ENCODE measurements at places on chromosomes 16 and 17. TPM values are rescaled to one million over a fixed set of nuclear protein-coding genes. Genes with fewer than 3 reads are reported as not detected.

GRCh38 chr16:59463776-59464175 is 729.7 kb upstream of the GOT2 start:
- no peak for DNase-seq

- DNase-seq, result no peak
These were observed 7.5 kb upstream of the RASD1 start for GRCh38 chr17:17503566-17504130.

DNA sequence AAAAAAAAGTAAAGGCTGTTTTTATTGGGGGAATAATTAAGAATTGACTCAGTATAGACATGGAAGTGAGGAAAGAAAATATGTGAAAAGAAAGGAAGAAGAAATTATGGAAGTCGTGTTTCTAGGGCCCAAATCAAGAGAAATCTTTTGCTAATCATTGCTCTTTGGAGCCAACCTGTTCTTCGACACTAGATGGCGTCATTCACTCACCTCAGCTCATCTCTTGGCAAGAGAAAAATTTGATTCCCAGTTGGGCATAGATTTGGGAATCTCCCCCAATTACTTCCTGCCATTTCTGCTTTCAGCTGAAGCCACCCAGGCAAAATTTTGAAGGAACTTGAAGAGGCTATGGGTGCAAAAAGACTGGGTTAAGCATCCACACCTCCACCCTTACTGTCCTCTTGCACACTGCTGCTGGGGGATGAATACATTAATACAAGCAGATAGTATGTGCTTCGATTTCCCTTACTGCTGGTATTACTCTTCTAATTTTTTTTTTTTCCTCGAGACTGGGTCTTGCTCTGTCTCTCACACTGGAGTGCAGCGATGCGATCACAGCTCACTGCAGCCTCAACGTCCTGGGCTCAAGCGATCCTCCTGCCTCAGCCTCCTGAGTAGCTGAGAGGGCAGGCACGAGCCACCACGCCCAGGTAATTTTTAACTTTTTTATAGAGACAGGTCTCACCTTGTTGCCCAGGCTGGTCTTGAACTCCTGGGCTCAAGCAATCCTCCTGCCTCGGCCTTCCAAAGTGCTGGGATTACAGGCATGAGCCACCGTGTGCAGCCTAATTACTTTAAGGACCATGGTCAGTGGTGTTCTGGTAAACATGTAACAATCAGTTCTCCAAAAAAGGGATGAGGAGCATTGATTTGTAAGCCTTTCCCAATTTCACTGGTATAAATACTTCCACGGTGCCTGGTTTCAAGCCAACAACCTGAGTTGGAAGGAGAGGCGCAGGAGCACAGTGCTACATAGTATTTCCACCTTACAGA is 13.5 kb downstream of the PSMD7 start:
- DNase-seq, result no peak

C16orf54 gene
- total RNA-seq, result 3.4 TPM

GRCh38 chr17:35817196-35817595 is 7.9 kb downstream of the TAF15 start:
- DNase-seq, result no peak

DNA sequence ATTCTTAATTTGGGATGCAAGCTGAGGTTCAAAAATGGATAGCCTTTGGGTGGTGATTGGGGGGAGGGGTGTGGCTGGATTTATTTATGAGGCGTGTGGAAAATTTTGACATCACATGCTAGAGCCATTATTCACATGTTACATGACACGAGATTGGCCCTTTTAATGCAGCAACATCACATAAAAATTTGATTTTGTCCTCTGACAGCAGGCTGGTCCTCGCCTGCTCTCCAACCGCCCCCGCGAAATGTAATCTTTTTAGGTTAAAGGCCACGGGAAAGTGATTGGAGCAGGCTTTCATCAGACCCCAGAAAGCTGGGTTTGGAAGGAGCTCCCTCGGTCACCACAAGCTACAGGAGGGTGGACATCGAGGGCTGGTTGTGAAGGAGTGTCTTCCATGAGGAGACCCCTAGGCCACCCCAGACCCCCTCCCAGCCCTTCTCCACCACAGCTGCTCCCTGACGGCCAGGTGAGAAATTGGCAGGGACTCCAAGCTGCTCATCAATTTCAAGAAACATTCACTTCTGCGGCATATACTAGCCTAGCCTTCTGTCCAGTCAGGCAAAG is 502.7 kb upstream of the PSMD7 start:
- DNase-seq, result no peak

DNA sequence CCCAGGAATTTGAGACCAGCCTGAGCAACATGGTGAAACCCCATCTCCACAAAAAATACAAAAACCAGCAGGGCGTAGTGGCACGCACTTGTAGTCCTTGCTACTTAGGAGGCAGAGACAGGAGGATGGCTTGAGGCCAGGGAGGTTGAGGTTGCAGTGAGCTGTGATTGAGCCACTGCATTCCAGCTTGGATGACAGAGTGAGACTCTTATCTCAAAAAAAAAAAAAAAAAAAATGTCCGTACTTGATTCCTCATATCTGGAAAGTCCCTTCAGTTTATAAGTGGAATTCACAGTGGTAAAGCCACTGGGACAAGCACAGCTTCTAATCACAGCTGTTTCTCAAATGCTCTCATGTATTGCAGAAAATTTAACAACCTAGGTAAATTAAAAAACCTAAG is 78.6 kb upstream of the CREBBP start:
- no peak for DNase-seq

DNA sequence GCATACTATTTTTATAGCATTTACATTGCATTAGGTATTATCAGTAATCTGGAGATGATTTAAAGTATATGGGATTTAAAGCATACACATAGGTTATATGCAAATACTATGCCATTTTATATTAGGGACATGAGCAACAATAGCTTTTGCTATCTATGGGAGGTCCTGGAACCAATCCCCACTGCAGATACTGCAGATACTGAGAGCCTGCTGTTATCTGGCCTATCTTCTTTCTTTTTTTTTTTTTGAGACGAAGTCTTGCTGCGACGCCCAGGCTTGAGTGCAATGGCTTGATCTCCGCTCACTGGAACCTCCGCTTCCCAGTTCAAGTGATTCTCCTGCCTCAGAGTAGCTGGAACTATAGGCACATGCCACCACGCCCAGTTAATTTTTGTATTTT is 37.4 kb downstream of the STH start:
- DNase-seq, result no peak

DNA sequence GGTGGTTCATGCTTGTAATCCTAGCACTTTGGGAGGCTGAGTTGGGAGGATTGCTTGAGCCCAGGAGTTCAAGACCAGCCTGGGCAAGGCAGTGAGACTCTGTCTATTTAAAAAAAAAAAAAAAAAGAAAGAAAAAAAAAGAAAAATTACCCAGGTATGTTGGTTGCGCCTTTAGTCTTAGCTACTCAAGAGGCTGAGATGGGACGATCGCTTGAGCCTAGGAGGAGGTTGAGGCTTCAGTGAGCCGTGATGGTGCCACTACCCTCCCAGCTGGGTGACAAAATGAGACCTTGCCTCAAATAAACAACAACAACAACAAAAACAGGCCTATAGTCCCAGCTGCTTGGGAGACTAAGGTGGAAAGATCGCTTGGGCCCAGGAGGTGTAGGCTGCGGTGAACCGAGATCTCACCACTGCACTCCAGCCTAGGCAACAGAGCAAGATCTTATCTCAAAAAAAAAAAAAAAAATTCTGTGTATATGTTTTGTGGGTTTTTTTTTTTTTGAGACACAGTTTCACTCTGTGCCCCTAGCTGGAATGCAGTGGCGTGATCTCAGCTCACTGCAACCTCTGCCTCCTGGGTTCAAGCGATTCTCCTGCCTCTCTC is 12.5 kb upstream of the ANKRD40CL start:
- DNase-seq, result no peak

DNA sequence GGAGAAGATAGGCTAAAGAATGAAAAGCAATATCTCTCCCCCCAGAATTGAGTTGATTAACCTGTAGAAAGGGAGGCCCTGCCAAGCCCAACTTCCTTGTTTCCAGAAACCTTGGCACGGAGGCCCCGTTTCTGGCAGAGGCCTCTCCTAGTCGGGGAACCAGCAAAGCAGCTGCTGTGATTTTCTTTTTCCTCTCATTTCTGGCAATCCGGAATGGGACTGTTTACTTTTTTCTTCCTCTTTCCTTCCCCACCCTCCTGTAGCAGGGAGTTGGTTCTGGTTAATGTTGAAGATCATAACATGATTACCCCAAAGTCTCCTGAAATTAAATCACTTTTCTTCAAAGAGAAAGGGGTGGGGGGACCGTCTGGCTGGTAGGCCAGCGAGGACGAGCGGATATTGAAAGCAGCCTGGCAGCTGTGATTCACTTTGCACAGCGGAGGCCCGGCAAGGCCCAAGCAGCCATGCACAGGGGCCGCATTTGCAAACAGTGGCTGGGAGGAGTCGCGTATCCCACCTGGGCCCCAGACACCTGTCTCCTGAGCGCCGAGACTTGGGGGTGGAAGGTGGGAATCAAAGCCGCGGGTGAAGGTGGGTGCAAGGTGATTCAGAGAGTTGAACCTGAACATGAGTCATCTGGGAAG is 51.5 kb downstream of the NTN1 start:
- no peak for DNase-seq

- no peak for DNase-seq
These were observed 6.7 kb downstream of the SMIM5 start for GRCh38 chr17:75639771-75640555.

- no peak for DNase-seq
These were observed 38.7 kb downstream of the LAT start for GRCh38 chr16:29023279-29024277.

- DNase-seq, result no peak
These were observed 4.4 kb downstream of the MVP start for GRCh38 chr16:29824589-29825144.

DNA sequence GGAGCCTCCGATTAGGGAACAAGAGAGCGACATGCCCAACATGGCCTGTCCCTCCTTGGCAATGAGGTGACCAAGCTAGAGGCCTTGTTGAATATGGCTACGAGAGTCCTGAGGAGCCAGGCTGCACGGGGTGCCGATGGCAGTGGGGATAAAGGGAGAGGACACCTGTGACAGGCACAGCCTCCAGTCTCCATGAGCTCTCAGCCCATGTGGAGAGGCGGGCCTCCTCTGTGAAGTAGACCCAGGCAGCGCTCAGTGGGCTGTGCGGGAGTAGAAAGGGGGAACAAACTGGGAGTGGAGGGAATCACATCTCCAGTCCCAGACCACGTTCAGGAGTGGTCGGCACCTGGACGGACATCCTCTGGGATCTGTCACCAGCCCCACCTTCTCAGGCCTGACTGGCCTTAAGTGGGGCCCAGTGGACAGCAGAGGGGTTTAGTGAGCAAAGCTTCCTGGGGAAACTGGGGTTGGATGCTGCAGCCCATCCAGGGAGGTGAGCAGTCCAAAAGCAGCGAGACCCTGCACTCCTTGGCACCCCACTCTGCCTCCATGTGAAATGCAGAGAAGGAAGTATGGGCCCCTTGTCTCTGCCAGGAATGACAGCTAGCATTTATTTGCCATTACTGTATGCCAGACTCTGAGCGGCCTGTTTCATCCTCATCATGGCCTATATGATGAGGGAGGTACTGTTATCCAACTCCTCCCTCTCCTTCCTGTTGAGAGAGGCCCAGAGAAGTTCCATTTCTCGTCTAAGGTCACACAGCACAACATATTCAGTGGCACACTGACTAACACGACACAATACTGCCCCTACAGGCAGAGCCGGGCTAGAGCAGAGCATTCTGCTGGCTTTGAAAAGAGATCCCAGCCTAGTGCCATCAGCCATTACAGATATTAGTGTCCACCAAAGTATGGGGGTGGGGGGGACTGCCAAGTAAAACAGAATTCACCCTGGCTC is 4.5 kb upstream of the TMEM92 start:
- DNase-seq, result no peak
